KBM-7 (cell line): ENCODE measurements at places on chromosomes 2 and 18.

DNA sequence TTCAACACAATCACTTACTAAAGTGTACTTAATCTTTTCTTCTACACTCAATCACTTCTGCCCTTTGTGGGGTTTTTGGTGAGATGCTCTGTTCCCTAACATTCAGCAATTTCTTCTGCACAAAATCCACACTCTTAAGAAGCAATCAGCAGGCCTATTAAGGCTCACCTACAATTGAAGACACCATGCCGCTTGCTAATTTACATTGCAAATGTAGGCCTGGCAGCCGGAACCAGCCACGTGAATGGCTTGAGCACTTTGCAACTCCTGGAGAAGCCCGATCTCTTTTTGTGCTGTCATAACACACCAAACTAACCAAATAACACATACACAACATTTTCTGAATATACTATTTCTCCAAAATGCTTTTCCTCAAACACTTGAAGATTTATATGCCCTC, 66.3 kb downstream of the NYAP2 start:
- no peak for DNase-seq

DNA sequence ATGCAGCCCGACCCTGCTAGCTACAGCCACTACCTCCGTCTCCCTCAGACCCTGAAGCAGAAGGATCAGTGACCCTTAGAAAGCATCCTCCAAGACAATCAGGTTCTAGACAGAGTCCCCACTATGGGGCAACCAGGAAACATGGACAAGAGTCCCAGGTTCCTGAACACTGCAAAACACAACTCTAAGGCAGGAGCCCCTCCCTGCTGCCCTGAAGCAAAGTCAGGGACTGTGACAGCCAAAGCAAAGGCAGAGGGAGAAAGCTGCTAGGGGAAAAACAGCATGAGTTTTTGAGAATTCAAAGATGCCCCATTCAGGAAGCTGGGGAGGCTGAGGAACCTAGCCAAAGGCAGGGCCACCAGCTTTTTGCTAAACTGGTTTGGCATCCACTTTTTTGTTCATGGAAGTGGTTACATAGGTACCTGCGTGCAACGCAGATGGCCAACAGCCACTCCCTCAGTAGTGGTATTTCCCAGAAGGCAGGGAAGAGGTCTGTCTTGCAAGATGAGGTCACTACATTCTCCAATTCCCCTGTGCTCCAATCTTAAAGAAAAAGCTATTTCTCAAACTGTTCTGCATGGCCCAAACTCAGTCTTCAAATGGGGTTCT, 33.2 kb downstream of the MYO5B start:
- DNase-seq = no peak

GRCh38 chr2:54083445-54083844, 32.0 kb upstream of the ACYP2 start:
- DNase-seq = no peak

- DNase-seq = no peak
These were observed 130.9 kb upstream of the SMAD7 start for GRCh38 chr18:49081511-49082155.

GRCh38 chr2:172091000-172091641, 5.8 kb downstream of the DLX1 start:
- no peak for DNase-seq

GRCh38 chr2:153101187-153101586, 377.4 kb downstream of the RPRM start:
- DNase-seq = no peak

DNA sequence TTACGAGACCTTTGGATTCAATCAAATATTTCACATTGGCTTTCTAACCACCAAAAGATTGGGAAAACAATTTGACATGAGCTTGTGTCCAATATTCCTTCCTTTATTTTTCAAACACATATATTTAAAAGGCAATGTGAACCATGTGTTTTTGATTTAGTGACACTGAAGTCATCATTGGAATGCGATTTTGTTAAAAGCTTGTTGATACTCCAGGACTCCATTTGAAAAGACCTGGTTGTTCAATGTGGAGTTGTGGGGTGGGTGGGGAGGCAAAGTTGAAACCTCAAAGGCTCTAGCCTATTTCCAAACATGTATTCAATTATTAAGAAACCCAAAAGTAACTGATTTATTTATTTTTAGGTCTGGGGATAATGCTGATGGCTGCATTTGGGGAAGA, 114.1 kb upstream of the TRIB2 start:
- no peak for DNase-seq

DNA sequence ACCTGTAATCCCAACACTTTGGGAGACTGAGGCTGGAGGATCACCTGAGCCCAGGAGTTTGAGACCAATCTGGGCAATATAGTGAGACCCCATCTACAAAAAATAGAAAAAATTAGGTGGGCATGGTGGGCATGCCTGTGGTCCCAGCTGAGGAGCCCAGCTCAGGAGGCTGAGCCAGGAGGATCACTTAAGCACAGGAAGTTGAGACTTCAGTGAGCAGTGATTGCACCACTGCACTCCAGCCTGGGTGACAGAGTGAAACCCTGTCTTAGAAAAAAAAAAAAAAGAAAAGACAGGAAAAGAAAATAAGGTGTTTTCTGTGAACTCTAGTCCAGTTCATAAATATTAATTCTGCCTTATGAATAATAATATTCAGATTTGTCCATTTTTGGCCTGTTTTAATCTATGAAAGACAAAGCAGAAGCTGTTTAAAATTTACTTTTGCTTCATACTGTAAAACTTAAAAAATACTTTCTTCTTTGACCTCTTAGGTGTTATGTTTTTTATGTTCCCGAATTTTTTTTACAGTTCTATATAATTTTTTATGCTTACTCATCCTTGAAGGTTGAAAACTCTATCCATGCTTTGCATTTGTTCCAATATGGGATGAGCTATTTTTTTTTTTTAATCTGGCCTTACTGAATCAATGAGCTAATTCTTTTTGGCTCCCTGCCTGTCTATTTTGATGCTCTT, 8.4 kb upstream of the ANXA4 start:
- no peak for DNase-seq

DNA sequence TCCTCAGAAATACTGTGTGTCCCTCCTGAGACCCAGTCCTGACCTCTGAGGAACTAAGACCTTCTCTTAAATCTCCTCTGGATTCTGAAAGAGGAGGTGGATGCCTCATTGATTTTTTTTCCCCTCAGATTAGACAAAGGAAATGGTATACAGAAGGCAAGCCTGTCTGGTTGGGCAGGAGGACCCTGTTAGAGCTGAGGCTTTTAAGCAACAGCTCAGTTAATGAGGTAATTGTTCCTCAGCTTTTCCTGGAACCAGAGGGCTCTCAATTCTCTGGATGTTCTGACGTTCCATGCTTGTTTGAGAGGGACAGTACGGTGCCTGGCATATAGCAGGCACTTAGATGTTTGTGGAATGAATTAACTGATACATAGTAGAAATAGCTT, 61.7 kb upstream of the MCFD2 start:
- peak; percentile 55 for DNase-seq

GRCh38 chr2:86392873-86393518, 48.2 kb upstream of the KDM3A start:
- DNase-seq = no peak

DNA sequence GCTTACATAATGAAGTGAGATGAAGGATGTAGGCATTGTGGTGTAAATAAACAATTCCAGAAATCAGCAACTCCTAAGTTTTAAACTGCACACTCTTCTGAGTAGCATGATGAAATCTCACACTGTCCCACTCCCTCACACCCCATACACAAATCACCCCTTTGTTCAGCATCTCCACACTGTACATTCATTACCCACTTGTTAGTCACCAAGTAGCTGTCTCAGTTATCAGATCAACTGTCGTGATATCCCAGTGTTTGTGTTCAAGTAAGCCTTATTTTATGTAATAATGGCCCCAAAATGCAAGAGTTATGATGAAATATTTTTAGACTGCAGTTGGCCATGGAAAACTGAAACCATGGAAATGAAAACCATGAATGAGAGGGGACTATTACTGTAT, 135.7 kb downstream of the GRB14 start:
- DNase-seq = no peak

DNA sequence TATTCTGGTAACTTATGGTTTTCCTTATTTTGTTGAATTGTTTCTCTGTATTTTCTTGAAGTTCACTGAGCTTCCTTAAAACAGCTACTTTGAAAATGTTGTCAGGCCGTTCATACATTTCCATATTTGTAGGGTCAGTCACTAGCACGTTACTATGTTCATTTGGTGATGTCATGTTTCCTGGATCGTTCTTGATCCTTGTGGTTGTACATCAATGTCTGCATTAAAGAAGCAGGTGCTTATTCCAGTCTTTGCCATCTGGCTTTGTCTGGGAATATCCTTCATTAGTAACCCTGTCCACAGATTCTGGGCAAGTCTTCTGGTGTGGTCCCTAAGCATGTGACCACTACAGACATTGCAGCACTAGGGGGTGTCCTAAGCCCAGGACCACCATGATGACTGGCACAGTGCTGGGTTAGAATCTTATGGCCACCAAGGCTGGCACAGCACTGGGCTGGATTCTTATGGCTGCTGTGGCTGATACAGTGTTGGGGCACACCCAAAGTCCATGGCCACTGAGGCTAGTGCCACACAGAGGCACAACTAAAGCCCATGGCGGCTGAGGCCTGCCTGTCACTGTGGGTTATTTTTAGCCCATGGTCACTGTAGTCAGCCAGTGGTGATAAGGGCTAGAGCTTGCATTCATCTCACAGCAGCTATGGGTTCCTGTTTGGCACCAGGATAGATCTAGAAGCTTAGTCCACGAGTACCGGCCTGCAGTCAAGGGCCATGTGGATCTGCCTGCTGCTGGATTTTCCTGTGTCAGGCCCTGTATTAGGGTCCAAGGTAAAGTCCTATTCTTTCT, 13.2 kb downstream of the VWA3B start:
- DNase-seq = no peak

DNA sequence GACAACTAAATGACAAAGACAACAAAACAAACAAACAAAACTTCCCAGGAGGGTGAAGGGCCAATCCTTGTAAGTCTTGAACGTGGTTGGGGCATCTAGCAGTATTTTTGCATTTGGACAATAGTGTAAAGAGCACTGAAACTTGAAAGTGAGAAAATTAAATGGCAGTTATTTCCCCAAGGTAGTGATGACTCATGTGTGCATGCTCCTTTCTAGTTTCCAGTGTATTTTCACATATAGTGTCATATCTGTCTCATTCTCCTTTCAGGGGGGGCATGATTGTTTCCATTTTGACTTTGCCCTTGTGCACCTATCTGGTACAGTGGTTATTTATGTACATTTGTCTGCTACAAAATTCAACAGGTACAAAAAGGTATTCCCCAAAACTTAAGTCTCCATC, 39.5 kb downstream of the CERS6 start:
- DNase-seq = no peak

GRCh38 chr2:86352137-86352726, 14.8 kb upstream of the REEP1 start:
- DNase-seq = no peak

DNA sequence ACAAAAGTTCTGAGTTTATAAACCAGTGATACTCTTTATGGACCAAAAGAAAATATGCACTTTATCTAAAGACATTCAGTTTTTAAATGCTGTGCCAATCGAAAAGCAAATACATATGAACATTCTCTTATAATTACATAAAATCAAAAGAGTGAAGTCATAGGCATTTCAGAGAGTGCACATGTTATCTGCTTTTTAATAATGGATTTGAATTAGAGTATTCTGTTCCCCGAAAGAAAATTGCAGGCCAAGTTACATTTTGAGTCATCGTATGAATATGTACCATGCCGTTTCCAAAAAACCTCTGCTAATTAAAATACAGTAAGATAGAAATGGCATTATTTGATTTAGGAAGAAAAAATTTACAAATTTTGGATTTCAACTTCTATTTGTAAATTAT, 565.7 kb downstream of the ZEB2 start:
- no peak for DNase-seq

- no peak for DNase-seq
These were observed 175.9 kb upstream of the NXPH2 start for GRCh38 chr2:138956116-138956515.

DNA sequence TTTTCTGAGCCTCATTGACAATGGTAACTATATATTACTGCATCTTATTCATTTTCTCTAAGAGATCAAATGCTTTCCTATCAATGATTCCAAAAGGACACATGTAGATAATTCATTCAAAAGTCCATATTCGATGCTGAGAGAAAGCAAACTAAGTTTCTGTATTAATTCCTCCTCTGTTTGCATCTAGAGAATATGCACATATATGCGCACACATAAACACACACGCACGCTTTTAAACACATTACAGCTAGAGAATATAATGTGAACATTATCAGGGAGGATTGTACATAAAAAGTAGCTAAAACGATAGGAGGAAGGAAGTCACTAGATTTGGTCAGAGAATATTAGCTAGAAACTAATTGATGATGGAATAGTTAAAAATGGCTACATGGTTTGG, 379.0 kb upstream of the NETO1 start:
- no peak for DNase-seq

GRCh38 chr18:73829146-73829545, 318.5 kb downstream of the FBXO15 start:
- no peak for DNase-seq

GRCh38 chr2:127599211-127599610, 46.7 kb upstream of the GPR17 start:
- DNase-seq = no peak

GRCh38 chr2:98519156-98519555, 74.5 kb downstream of the INPP4A start:
- DNase-seq = no peak

DNA sequence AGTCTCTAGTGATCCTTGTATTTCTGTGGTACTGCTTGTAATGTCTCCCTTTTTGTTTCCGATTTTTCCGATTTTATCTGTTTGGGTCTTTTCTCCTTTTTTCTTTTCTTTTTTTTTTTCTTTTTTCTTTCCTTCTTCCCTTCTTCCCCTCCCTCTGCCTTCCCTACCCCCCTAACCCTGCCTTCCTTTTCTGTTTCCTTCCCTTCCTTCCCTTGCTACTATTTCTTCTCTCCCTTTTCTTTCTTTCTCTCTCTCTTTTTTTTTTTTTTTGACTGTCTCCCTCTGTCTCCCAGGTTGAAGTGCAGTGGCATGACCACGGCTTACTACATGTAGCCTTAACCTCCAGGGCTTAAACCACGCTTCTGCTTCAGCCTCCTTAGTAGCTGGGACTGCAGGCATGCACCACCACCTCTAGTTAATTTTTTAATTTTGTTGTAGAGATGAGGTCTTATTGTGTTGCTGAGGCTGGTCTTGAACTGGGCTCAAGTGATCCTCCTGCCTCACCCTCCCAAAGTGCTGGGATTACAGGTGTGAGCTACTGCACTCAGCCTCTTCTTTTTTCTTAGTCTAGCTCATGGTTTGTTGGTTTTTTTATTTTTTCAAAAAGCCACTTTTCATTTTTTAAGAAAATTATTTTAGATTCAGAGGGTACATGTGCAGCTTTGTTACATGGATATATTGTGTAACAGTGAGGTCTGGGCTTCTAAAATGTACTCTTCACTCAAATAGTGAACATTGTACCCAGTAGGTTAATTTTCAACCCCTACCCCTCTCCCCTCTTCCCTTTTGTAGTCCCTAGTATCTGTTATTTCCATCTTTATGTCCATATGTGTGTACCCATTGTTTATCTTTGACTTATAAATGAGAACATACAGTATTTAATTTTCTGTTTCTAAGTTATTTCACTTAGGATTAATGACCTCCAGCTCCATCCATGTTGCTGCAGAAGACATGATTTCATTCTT, 24.7 kb downstream of the CCDC138 start:
- DNase-seq = no peak
